T-helper 1 cell treated with Interleukin-12 subunit alpha and Interleukin-12 subunit beta and Interleukin-4 antibody, amounts not matched to agents 30 ng/mL and 1 ng/mL, for 36 hours (primary cell): ENCODE measurements at places on chromosomes 3 and 15. TPM values are rescaled to one million over a fixed set of nuclear protein-coding genes. Genes with fewer than 3 reads are reported as not detected.

The MNS1 gene
- total RNA-seq: not detected in 2 replicates

The TAGLN3 gene
- 0.66 and 0.73 TPM in 2 replicates for total RNA-seq

The OR5H1 gene
- not detected in 2 replicates for total RNA-seq

The HRH1 gene
- 0.12 and 0.17 TPM in 2 replicates for total RNA-seq

The DUOXA2 gene
- total RNA-seq: not detected in 2 replicates

The SUCLG2 gene
- total RNA-seq: 36.4 and 39.1 TPM in 2 replicates

The THAP10 gene
- not detected in 2 replicates for total RNA-seq

The CALML4 gene
- 15.9 and 16.3 TPM in 2 replicates for total RNA-seq

The AGBL1 gene
- total RNA-seq: not detected in 2 replicates

The CHRNA7 gene
- 0.32 TPM in 1 of 2 replicates, not detected in the other for total RNA-seq
